ENCODE measurements at places on chromosomes 6 and 20.
A peak's percentile ranks its signal among the peaks of the same experiment; 100 is the strongest.

DNA sequence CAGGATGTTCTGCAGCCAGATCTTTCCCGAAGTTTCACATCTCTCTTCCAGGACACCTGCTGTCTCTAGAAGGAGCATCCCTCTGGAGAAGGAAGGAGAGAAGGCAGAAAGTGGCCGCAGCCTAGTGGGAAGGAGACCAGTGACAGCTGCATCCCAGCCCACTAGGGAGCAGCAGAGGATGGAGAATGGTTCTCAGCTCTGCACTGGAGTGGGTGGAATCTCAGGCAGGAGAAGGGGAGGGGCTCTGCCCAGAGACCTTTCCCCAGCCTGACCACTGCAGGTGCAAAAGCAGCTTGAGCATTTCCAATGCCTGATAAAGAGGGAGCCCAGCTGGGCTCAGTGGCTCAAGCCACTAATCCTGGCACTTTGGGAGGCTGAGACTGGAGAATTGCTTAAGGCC is 32.3 kb downstream of the NCR2 start:
- peak; percentile 61 for DNase-seq

DNA sequence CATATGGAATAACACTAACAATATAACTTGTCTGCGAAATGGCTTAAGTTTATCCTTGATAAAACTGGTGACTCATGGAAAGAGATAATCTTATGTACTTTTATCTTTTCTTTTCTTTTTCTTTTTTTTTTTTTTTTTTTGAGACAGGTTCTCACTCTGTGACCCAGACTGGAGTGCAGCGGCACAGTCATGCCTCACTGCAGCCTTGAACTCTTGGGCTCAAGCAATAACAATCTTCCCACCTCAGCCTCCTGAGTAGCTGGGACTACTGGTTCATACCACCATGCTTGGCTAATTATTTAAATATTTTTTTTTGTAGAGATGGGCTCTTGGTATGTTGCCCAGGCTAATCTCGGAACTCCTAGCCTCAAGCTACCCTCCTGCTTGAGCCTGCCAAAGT is 68.1 kb upstream of the SCGN start:
- no peak for DNase-seq

- DNase-seq: no peak
Measured at GRCh38 chr6:20238688-20239587, 26.7 kb upstream of the MBOAT1 start.

GRCh38 chr20:2145376-2145775 is 43.7 kb downstream of the STK35 start:
- no peak for DNase-seq

- no peak for DNase-seq
Measured at GRCh38 chr6:17448165-17448564, 54.8 kb downstream of the CAP2 start.

DNA sequence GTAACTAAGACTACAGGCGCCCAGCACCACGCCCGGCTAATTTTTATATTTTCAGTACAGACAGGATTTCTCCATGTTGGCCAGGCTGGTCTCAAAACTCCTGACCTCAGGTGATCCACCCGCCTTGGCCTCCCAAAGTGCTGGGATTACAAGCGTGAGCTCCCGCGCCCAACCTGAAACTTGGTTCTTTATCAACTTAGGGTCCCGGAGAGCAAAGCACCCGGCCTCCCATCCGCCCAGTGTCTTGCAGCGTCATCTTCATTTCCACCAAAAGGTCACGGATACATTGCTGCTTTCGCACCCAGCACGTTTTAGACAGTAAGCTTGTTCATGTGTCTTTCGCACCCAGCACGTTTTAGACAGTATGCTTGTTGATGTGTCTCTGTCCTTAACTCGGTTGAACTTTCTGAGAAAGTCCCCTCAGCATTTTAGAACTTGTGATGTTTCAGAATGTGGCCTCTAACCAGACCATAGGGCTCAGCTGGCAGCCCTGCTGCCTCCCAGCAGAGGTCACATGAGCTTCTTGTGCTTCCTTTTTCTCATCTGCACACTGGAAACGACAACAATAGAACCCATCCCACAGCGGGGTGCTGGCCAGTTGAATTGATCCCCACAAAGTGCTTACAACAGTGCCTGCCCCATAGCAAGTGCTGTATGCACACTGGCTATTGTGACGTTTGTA is 48.8 kb downstream of the PRR18 start:
- DNase-seq: no peak

DNA sequence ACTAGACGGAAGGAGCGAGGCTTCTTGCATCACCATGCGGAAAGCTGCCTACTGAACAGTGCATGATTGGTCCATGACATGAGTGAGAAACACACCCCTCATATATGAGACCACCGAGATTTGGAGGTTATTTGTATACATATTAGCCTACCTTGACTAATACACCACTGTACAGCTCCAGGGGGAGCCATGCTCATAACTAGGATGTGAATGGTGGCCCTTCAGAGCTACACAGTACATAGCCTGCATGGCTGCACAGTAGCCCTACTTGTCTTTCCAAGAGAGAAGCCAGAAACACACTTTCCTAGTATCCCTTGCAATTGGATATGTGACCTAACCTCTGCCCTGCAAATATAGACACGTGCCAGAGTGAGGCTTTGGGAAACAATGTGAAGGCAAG is 21.8 kb upstream of the MCUR1 start:
- DNase-seq: no peak

DNA sequence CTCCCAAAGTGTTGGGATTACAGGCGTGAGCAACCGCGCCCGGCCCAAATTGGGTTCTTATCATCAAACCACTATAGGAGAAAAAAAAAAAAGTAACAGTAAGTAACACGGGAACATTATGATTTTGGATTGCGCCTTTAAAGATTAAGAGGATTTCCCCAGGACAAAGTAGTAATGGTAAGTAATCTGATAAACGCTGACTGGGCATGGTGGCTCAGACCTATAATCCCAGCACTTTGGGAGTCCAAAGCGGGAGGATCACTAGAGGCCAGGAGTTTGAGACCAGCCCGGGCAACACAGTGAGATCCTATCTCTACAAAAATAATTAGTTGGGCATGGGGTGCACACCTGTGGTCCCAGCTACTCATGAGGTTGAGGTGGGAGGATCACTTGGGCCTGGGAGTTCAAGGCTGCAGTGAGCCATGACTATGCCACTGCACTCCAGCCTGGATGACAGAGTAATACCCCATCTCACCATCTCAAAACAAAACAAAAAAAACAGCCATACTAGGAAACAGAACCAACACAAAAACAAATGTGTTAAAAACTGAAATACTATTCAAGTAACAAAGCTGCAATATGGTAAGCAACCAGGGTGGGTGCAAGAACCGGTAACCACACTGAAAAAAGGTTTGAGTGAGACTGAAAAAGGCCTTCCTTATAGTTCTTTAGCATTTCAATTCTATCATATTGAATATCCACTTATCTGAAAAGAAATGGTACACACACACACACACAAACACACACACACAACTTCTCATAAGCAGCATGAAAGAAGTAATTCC is 8.2 kb downstream of the C6orf62 start:
- DNase-seq: no peak

DNA sequence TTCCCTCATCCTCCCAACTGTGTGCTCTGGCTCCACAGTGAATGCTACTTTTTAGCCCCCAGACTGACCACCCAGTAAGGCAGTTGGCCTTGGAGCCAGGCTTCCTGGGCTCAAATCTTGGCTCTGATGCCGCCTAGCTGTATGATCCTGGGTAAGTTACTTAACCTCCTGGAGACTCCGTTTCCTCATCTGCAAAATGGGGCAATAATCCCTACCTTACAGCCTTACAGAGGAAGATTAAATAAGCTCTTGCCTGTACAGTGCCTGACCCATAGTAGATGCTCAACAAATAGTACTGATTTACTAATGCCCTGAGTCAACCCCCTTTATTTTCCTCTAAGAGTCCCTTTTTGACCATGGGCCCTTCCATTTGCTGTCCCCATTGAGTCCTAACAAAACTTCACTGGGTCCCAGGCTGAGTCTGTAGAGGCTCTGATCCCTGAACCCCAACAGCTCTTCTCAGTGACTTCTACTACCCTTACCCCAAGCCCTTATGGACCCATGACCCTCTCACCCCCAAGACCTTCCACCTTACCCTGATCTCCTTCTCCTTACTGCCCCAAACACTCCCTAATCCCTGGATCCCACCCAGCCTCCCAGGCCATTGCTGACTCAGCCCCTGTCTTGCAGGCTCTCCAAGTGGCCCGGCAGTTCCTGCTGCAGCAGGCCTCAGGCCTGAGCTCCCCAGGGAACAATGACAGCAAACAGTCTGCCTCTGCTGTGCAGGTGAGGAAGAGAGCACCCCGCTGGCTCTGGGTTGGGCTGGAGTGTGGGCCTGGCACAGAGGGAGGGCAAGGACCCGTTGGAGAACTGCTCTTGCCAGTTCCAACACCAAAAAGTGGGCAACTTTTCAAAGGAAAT is 31.4 kb downstream of the FOXP4 start:
- DNase-seq: peak; percentile 78

Measured in NCI-H1436 (cell line).